ENCODE measurements at places on chromosomes 11 and 22.
A peak's percentile ranks its signal among the peaks of the same experiment; 100 is the strongest.

- no peak for DNase-seq
Measured at GRCh38 chr11:67410984-67411784, 4.3 kb upstream of the CARNS1 start.

DNA sequence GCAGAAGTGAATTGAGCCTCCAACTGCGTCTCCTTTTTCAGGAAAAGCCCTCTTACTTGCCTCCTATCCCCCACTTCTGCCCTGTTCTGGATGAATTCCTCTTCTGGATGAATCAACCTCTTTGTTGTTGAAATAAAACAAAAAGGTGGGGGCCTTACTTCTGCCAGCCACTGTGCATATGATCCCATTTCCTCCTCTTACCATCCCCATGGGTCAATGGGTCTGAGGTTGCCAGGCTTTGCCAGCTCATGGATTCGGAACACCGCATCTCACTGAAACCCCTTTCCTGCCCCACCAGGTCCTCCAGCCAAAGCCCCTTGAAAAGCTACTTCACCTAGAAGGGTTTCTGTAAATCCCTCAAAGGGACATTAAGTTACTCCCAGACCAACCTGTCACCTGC is 3.7 kb upstream of the CHST1 start:
- DNase-seq = no peak

DNA sequence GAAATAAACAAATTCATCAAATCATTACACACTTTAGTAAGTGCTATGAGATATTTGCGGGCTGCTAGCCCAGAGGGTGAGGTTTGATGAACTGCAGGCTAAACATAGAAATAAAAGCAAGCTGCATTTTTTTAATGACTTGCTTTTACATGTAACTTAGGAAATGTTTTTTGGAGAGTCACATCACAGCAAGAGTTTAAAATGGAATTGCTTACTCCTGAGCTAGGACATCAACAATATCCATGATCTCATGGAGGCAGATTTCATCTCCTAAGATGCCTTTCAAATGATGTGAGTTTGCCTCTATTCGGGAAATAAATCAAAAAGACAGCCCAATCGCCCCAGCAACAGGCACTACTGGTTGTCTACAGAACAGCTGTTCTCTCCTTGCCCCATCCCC is 73.4 kb upstream of the CD44 start:
- no peak for DNase-seq

DNA sequence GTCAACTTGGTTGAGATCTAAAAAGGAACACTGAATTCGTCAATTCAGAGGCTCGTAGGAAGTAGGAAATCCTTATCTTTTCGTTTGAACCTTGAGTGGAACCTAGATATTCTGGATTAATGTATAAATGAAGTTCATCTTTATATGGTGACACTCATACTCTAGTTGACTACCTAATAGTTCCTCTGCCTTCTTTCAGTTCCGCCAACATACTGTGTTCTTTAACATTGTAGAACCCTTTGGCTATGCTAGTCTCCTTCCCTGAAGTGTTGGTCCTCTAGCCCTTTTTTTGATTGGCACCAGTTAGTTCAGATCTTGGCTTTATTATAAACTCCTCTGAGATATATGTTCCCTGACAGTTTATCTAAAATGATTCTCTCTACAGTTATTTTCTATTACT is 1.5 kb downstream of the ATM start:
- DNase-seq = no peak

DNA sequence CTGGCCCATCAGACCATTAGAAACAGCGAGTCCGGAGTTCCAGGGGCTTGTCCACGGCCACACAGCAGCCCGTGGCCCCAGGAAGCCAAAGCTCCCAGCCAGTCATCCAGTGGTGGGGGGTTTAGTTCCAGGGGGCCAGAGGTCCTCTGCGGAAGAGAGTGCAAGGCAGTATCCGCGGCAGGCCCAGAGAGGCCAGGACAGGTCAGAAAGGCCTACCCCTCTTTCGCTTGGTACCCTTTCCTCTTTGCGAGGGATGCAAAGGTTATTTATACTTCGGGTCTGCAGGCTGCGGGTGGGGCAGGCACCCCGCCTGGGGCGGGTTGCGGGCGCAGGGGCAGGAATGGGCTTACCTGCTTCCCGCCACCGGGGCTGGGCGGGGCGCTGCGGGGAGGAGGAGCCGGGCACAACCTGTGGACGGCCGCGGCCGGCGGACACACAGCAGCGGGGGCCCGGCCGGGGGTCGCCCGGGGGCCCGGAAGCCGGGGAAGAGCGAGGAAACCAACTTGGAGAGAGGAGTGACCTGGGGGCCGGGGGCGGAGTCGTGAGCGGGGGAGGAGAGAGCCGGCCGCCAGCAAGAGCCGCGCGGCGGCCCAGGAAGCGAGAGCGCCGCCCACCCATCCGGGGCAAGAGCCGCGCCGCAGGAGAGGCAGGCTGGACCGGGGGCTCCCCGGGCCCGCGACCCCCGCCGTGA is at the start of gene SH3BP1:
TSS of gene SH3BP1 (plus strand) at position 600 of the 691 bp plus-strand sequence. CDS start 119 bp downstream, outside the sequence.
- DNase-seq = no peak

- peak; percentile 81 for DNase-seq
Measured at GRCh38 chr11:15074206-15075161, 1.1 kb downstream of the CALCB start.

GRCh38 chr11:38498721-38499120 is 1900.7 kb upstream of the RAG2 start:
- no peak for DNase-seq

DNA sequence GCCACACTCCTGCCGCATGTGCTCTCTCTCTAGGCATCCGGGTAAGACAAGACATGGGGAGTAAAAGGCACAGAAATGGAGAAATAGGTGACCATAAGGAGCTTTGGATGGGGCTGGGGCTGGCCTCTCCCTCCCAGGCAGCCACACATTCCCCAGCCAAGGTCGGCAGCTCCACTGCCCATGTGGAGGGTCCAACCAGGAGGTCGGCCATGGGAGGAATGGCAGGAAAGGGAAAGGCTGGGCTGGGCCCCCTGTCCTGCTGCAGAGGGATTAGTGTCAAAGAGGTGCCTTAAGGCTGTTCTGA is 460 bp upstream of the MUC5AC start:
- DNase-seq = no peak

DNA sequence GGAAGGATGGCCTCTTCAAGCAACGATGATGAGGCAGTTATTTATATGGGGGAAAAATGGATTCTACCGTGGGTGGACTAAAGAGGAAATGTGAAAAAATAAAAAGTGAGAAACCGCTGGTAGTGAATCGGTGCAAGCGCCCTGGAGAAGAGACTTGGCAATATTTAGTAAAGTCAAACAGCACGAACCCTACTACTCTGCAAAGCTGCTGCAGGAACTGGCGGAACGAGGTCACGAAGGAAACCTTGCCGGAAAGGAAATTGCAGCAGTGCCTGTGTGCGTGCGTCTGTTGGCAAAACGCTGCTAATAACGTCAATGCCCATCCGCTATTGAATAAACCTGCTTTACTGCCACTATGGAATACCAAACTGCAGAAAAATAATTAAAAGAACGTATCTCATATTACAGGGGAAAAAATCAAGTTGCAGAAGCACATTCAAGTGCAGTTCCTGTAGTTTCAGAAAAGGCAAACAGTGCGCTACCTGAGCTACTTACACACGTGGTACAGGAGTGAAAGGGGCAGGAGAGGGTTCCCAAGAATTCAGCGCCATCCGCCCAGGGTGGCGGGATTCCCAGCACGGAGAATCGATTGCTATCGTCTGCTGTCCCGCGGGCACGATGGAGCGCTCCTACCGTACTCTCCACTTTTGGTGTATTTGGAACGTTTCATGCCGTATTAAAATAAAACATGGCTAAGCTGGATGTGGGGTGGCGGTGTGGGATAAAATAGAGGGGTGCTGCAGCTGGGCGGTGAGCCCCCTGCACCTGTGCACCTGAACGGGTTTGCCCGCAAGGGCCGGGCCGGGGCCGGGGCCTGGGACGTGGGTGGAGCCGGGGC is 585 bp upstream of the NADSYN1 start:
- DNase-seq = peak; percentile 18

DNA sequence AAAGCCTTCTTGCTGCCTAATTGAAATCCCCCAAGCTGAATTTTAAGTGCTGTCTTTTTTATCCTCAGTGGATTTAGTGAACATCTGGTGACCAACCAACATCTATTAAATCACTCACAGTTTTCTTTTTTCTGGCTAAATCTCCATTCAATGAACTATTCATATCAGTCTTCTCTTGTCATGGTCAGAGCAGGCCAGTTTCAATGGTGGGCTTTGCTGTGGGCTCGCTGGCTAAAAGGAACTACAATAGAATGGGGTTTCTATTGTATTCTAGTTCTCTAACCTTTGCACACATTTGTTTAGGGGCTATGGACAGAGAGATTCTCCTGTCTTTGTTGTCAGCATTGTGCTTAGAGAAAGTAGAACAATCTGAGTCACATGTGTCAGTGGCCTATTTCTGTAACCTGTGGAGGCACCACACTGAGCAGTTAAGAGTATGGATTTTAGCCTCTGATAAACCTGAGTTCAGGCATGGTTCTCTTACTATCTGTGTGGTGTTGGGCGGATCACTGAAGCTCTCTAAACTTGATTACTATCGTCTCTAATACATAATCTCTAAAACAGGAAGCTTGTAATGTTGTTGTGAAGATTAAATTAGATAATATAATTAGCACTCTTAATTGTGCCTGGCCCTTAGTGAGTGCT is 94.2 kb upstream of the CADM1 start:
- no peak for DNase-seq

- no peak for DNase-seq
Measured at GRCh38 chr22:40235308-40235707, 57.6 kb downstream of the TNRC6B start.

DNA sequence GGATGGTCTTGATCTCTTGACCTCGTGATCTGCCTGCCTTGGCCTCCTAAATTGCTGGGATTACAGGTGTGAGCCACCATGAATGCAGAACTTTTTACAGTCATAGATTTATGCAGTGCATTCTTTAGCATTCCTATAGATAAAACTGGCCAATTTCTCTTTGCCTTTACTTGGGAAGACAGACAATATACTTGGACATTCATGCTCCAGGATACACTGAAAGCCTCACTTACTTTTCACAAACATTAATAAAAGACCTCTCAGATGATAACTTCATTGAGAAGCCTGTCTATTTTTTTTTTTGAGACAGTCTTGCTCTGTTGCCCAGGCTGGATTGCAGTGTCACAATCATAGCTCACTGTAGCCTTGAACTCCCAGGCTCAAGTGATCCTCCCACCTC is 12.3 kb upstream of the CLTCL1 start:
- no peak for DNase-seq

DNA sequence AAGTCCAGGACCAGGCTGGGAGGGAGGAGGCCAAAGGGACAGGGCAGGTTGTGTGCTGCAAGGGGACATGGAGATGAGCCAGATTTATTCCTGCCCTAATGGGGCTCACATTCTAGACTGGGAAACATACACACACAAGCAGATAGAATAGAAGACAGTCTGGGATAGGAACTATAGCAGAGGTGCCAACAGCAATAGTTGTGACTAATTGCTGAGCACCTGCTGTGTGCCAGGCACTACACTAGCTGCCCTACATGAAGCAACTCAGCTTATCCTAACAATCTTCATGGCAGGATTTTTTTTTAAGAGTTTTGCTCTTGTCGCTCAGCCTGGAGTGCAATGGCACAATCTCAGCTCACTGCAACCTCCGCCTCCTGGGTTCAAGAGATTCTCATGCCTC is 11.4 kb downstream of the MOGAT2 start:
- no peak for DNase-seq

GRCh38 chr11:123137431-123138224 is 57.4 kb downstream of the CLMP start:
- DNase-seq = no peak

DNA sequence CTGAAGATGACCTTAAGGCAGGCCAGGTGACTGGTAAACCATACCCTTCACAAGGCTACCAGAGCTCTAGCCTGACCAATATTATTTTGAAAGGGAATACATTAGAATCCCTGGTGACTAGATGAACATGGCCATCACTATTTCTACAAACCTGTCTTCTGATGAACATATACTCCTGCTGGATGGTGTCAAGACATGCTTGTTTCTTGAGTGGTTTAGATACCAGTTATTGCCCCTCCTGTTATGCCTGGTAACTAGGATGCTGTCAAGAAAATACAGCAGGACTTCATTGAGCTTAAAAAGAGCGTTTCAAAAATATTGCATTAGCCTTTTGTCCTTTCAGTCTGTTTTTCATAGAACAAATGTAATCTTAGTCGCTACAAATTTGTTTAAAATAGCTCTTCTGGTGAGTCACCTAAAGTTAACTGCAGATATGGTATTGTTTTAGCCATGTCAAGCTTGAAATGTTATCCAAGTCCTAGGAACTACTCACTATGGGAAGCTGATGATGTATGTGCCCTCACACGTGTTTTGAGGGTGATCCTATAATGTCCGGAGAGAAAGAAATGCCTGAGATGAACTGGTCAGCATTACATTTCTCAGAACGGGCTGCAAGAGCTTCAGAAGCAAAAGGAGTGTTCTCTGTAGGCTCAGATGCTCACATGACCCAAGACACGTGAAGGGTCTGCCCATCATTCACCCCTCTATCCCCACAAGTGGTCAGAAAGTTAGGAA is 20.6 kb downstream of the ADM start:
- DNase-seq = no peak

DNA sequence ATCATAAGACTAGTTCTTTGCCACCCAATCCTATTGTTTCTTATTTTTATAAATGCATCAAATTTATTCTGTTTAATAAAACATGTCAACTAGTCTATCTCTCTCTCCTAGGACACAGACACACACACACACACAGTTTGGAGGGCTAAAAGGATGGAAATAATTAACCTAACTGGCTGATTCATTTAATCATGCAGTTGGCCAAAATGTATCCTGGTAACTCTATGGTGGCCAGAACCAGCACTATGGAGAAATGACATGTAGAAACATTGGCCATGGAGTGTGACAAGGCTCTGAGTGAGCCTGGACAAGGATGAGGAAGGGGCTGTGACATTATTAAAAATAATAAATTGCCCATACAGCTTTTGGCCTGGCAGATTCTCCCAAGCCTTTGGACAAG is 64.1 kb downstream of the CLPB start:
- no peak for DNase-seq

- no peak for DNase-seq
Measured at GRCh38 chr11:2691991-2692875, 7.6 kb downstream of the KCNQ1OT1 start.

DNA sequence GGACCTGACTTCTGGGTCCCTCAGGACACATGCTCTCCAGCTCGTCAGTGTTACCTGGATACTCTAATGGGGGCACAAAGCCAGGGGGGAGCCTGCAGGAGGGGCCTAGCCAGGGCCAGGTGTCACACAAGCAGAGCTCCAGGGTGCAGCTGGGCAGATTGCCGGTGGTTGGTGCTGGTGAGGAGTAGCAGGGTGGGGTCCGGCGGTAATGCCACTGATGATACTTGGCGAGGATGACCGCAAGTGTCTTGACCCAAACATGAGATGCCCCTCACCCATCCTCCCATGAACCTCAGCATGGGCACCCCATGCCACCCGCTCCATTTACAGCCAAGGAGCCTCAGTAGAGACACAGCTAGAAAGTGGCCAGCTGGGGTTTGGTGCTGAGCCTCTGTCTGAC is 15.1 kb upstream of the KCNQ1OT1 start:
- no peak for DNase-seq

DNA sequence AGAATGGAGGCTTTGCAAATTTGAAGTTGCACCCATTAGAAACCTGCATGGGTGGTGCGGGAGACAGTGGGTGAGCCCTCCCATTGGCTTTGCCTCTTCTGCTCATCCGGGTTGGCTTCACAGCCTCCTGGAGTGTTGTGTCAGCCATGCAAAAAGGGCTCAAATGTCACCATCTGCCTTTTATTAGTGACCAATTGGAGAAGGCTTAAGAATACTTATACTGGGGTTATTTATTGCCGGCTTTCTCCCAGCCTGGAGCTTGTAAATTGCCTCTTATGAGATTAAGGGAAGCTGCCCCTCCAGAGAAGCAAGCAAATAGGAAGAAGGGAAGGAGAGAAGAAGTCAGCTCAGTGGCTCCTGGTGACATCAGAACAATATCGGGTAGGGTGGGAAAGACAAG is 182.6 kb downstream of the ST3GAL4 start:
- no peak for DNase-seq

- DNase-seq = no peak
Measured at GRCh38 chr11:120718171-120718570, 206.6 kb downstream of the GRIK4 start.
